ENCODE measurements at places on chromosomes 4 and X.

- no peak for DNase-seq
Observed at GRCh38 chr4:177403746-177404145, 38.5 kb downstream of the AGA start.

- no peak for DNase-seq
Observed at GRCh38 chr4:45082101-45082500, 355.7 kb upstream of the GNPDA2 start.

DNA sequence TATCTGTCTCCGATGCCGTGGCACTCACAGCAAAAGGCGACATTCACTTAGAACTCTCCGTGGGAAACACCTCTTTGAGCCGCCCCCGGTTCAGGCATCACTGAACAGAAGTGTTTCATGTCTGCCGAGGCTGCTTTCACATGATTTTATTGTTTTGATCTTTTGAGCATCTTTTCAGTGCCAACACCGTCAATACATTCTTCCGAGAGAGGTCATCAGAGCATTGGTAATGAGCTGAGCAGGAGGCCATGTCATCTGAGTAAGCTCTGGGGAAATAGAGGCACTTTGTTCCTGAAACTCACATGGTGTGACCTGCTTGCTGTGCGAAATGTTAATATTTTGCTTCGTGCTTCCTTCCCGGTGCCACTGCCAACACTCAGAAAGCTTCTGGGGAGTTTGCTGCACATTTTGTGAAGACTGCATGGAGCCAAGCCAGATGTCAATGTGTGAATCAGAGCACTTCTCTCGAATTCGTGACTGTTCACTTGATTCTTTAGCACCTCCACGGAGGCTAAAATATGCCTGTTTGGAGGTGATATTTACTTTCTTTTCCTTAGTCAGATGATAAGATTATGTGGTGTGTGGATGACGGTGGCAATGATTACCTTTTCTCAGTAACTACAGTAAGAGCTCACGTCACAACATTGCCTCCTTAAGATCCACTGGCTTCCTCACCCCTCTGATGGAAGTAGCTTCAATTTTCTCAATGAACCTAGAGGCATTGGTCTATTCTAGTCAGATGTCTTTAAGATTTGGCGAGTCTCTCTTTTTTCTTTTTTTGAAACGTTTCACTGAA is 222.3 kb upstream of the HS3ST1 start:
- DNase-seq: no peak

- no peak for DNase-seq
Observed at GRCh38 chr4:86974551-86974994, 39.8 kb downstream of the AFF1 start.

- no peak for DNase-seq
Observed at GRCh38 chr4:2390146-2390545, 28.3 kb downstream of the ZFYVE28 start.

DNA sequence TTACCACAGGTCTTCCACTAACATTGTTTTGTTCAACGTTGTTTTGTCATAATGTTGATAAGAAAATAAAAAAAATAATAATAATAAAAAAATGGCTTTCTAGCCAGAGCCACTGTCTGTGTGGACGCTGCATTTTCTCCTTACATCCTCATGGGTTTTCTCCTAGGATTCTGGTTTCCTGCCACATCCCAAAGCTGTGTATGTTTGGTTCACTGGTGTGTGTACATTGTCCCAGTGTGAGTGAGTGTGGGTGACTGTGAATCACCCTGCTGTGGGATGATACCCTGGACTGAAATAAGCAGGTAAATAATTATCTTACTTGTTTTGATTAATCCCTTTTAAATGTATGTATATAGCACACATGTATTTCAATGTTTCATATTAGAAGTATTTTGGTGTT is 2154.4 kb upstream of the AGA start:
- no peak for DNase-seq

DNA sequence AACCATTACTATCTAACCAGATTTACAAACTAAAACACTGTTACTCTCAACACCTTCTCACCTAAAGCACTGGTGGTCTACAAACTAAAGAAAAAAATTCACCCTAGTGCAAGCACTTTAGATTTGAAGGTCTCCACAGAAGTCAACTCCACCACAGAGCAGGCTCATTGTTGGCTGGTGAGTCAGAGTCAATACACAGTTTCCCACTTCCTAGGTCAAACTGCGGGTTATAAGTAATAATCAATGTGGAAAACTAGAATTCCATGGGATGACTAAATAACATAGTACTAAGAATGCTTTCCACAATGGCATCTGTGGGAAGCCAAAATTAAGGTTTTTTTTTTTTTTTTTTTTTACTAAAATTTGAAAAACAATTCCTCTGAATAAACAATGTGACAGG is 191.8 kb downstream of the PDGFC start:
- no peak for DNase-seq

DNA sequence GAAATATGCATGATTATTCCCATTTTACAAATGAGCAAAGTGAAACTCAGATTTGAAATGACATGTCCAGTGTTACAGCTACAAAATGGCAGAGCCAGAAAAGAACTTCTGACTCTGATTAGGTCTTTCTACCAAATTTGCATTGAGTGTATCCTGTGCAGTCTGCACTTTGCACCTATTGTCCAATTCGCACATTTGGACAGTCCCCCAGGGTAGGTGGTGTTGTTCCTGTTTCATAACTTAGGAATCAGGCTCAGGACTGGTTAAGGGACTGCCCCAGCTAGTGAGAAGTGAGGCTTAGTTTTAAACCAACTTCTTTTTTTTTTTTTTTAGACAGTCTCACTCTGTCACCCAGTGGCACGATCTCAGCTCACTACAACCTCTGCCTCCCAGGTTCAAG is 137.9 kb upstream of the NALF2 start:
- DNase-seq: no peak

- no peak for DNase-seq
Observed at GRCh38 chr4:74041418-74041817, 2.9 kb upstream of the CXCL3 start.

- DNase-seq: no peak
Observed at GRCh38 chr4:52957835-52958631, 95.9 kb downstream of the RASL11B start.

DNA sequence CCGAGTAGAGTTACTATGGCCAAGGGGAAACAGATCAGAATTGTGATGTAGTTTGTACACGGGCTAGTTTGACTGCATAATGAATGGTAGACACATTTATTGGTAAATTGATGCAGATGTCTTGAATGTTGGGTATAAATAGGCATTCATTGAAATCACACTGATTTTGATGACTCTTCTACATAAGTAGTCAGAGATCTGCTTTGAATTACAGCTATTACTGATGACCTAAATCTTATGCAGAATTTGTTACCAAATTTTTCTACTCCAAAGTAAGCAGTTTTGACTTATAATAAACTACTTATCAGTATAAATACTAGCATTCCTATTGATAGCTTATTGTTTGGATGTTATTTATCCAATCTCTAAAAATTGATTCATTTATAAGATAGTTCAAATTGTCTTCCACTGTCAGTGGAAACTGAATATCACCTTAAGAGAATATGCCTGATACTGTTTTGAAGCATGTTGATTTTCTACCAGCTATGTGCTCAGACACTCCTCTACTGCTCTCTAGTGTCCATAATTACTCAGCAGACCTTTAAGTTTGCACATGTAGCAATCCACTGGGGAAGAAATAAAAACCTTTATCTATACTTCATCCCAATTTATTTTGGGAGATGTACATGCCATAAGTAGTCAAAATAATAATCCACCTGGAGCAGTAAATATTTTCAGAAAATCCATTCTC is 120.3 kb downstream of the RASL11B start:
- DNase-seq: no peak

GRCh38 chrX:126770179-126770578 is 49.4 kb upstream of the PRR32 start:
- no peak for DNase-seq

- DNase-seq: no peak
Observed at GRCh38 chrX:39808471-39808917, 289.3 kb downstream of the BCOR start.

- no peak for DNase-seq
Observed at GRCh38 chrX:64894454-64895038, 81.7 kb downstream of the ZC4H2 start.

DNA sequence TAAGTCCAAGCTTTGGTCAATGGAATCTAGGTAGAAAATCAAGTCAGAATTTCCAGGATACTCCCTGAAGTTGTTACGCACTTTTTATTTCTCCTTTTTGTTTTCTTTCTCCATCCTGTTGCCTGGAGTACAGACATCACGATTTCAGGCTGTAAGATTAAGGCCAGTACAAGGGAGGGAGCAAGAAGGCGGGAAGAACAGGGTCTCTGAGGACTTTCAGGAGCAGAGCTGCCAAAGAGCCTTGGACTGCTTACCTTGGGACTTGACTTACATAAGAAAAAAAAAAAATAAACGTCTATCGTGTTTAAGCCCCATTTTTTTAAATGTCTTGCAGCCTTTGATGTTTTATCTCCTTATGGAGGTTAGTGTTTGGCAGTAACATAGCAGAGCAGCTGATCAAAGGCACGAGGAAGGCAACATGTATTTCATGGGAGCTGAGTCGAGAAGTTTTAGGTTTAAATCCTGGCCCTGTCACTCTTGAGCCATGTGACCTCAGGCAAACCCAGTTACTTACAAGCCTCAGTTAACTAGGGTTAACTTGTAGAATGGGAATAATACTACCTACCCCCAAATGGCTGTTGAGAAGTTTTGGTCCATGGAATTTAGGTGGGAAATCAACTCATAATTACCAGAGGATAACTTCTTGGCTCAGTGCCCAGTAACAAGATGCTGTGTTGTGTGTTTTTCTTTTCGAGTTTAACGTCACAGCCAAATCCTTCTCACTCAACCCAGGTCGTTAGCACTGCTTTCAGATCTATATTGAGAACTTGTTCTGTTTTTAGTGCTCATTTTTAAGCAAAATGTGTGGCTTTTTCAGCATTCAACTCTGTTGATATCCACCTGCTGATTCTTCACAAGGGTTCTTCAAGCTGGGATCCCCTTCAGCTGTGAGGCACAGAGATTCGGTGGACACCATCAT is 106.8 kb downstream of the CLNK start:
- DNase-seq: no peak

- peak; percentile 20 for DNase-seq
Observed at GRCh38 chrX:19747652-19748610, 139.5 kb downstream of the SH3KBP1 start.

- DNase-seq: no peak
Observed at GRCh38 chrX:107699616-107700015, 71.3 kb downstream of the PRPS1 start.

- DNase-seq: no peak
Observed at GRCh38 chr4:14790494-14790893, 211.8 kb upstream of the CPEB2 start.

DNA sequence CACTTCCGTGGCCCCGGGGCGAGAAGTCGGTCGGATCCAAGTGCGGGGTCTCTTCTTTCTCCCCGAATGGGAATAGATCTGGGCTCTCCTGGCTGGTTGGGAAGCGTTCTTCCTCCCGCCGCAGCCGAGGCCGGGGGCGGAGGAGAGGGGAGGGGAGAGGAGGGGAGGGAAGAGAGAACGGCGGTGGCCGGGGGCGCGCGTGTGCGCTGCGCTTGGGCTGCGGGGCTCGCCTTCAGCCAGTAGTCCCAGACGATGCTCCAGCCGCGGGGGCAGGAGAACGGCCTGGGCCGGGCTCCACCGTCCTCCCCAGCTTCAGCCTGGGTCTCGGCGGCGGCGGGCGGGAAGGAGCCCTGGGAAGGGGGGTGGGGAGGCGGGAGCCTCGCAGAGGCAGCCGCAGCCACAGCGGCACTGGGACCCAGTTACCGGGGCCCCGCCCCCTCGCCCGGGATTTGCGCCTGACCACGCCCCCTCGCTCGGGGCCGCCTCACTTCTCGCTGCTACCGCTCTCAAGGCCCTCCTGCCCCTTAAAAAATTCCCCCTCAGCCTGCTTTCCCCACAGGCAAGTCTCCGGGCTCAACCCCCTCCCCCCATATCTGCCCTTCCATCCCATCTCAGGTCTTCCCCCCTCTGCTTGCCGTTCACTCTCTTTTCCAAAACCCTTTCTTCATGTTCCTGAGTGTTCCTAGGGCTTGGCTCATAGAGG is at the start of gene FGD1:
Gene FGD1 (minus strand): TSS at position 421 of the 703 bp plus-strand sequence. CDS start 802 bp downstream, outside the sequence.
- DNase-seq: no peak

GRCh38 chrX:45614853-45615252 is 414.2 kb upstream of the DIPK2B start:
- DNase-seq: no peak

DNA sequence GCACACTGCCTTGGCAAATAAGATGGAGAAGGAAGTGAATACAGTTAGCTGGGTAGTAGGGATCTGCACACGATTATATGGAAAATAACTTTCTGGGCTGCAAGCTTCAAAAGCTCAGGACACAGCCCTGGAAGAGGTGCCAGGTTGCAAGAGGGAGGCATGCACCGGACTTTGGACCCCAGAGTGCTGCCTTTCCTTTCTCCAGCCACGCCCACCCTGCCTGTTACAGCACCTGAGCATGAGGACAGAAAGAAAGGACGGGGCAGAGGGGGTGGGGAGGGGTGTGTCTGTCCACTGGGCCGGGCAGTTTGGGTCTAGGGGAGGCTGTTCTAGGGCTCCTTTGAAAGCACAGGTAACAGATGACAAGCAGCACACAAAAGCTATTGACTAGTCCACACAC is 152.8 kb downstream of the ENPP6 start:
- DNase-seq: no peak

GRCh38 chrX:139126493-139126892 is 404.0 kb upstream of the F9 start:
- DNase-seq: no peak

- DNase-seq: no peak
Observed at GRCh38 chr4:91325495-91325894, 978.3 kb upstream of the GRID2 start.

- DNase-seq: no peak
Observed at GRCh38 chrX:31314921-31315320, 243.1 kb upstream of the FTHL17 start.

DNA sequence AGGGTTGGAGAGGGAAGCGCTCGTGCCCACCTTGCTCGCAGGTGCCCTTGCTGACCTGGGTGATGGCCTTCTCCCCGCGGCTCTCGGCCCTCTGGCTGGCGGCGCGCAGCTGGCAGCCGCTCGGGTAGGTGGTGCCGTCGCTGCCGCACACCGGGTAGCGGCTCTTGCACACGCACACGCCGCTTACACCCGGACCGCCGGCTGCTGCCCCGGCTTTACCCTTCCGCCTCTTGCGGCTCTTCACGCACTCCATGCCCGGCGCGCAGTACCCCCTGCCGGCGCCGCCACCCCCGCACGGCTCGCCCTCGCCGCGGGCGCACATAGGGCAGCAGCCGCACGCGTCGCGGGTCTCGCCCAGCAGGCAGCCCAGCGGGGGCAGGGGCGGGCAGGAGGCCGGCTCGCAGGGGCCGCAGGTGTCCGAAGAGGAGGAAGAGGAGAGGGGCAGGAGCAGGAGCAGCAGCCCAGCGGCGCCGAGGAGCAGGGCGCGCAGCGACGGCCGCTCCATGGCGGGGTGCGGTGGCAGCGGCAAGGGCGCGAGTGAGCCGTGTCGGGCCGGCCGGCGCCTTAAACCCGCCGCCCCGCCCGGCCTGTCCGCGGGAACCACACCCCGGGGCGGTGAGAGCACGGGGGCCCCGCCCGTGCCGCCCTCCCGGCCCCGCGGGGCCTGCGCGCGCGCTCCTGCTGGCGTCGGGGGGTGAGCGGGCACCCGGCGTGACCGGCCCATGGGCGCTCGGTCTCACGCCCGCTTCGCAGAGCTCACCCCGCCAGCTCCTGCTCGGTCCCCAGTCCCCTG is at the start of gene IGFBP7:
Gene IGFBP7 (minus strand): TSS at position 539 of the 793 bp plus-strand sequence. CDS start 34 bp downstream, at position 505.
- DNase-seq: no peak
